ENCODE measurements at places on chromosomes 11 and 22.

- no peak for DNase-seq
Measured at GRCh38 chr11:117657794-117658193, 139.2 kb downstream of the DSCAML1 start.

- DNase-seq = no peak
Measured at GRCh38 chr11:106186630-106187029, 109.2 kb downstream of the AASDHPPT start.

DNA sequence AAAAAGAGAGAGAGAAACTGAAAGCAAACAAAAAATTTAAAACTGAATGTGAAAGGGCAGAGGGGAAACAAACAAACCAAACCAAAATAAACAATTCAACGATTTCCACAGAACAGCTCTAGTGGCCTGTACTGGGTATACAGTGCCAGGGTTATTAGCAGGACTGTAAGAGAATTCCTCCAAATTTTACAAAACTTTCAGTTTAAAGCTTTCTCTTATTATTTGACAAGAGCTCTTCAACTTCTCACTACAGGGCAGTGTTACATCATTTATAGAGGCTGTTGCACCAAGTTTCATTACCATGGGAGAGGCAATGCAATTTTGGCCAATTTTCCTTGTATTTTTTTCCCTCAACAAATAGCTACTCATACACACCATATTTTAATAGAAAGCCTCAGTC, 44.3 kb upstream of the CLPB start:
- no peak for DNase-seq

DNA sequence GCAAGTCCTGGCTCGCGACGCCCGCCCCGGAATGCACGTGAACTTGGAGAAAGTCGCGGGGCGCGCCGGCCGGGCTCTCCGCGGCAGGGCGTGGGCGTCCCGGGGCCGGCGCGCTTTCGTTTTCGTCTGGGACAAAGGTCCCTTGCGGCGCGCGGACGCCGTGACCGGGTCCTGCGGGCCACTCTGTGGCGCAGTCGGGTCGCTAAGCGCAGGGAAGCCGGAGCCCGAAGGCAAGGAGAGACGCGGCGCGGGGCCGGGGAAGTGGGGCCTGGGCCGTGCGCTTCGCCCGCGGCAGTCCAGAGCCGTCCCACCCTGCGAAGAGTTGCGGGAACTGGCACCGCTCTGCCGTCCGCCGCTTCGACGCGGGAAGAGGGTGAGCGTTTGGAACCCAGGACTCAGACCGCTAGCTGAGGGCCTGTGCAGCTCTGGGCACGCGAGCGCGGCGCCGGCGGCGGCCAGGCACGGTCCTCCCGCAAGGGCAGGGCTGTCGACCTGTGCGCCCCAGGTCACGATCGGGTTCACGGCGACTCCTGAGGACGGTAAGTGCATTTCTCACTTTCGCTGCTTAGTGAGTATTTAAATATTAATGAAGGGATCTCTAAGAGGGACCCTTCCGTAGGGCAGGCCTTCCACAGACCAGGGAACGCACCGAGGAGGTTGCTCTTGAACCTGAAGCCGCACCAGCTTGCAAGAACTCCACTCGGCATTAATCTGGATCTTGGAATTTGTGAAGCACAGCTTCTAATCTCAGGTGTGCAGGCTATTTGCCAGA, 78.0 kb upstream of the PPARA start:
- DNase-seq = no peak

DNA sequence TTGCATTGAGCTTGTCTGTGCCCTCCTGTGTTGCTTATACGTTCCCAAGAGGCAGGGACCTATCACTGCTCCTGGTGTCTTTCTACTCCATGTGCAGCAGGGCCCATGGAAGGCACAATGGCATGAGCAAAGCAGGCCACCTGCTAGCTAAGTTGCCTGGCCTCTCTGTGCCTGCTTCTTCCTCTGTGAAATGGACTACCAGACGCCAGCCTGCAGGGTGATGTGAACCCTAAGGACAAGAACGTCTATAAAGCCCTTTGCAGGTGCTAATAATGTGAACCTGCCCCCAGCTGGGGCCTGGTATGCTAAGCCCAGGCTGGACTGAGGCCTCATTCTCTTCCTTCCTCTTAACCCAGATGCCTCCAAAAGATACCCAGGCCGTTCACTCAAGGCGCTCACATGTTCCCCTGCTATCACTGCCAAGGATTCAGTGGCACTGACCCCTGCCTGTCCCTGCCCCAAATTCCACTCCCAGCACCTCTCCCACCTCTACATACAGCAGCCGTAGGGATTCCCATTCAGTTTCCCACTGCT, 4.0 kb downstream of the GUCD1 start:
- DNase-seq = no peak

GRCh38 chr11:4619514-4619913, 11.5 kb upstream of the TRIM68 start:
- no peak for DNase-seq

Data from hindlimb muscle (tissue), 1 donor.